Stimulated activated CD4-positive, alpha-beta T cell treated with anti-CD3 and anti-CD28 coated beads, Interleukin-1b, Interleukin-23, amount 100 ng/mL, for 24 hours (primary cell): ENCODE measurements at places on chromosomes 2 and 18.

GRCh38 chr18:6484659-6485058, 69.9 kb upstream of the L3MBTL4 start:
- DNase-seq: no peak

GRCh38 chr2:111219734-111220505, 99.2 kb downstream of the BCL2L11 start:
- DNase-seq: no peak

DNA sequence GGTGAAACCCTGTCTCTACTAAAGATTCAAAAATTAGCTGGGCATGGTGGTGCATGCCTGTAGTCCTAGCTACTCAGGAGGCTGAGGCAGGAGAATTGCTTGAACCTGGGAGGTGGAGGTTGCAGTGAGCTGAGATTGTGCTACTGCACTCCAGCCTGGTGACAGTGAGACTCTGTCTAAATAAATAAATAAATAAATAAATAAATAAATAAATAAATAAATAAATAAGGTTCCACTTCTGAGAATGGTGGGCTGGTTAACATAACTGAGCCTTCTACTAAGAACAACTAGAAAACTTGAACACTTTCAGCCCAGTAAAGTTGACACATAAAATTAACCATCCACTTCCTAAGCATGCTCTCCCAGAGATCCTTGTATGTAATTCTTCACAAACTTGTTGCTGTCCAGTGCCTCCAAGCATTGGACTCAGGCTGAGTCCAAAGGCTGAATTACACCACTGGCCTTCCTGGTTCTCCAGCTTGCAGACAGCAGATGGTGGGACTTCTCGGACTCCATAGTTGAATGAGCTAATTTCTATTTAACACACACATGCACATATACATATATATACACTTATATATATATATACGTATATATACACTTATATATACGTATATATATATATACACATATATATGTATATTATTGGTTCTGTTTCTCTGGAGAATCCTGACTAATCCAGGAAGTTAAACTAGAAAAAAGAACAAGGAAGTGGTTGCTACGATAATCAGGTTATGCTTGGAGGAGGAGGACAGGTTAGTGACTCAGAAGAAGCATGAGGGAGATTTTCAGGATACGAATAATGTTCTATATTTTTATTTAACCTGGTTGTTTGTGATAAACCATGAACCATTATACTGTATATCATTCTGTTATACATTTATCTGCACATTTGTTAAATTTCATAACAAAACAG, 348.8 kb downstream of the METTL4 start:
- DNase-seq: no peak

- no peak for DNase-seq
Observed at GRCh38 chr18:10449396-10449795, 5.0 kb upstream of the APCDD1 start.

DNA sequence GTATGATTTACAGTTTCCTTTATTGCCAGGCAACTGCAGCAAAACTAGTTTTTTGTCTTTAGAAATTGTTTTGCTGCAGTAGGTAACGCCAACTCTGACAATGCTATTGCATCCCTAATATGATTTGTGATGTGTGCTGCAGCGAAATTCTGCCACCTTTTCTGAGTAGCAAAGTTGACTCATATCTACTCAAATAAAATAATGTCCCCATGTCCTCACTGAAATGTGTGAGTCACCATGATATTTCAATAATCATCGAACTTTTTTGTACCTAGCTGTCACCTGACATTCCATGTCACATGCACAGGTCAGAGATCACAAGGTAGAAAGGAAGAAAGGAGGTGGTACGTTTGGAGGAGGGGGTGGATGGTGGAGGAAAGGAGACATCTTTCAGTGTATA, 205.0 kb downstream of the RAD51AP2 start:
- DNase-seq: no peak

DNA sequence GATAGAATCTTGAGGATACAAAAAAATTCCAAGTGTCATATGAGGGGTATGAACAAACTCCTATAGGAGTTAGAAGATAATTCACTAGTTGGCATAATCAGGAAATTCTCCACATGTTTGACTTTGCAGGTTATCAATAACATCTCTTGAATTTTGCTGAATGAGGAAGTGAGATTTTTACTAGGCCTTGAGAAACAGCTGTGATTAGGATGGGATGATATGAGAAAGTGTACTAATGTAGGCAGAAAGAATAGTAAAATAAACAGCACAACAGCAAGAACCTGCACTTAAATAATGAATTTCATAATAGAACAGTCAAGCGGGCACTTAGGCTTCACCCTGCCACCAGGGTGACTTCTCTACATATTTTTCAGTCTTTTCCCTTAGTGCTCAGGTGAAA, 570.8 kb upstream of the CRIM1 start:
- no peak for DNase-seq
